ENCODE measurements at places on chromosomes 11 and 22. TPM values are rescaled to one million over a fixed set of nuclear protein-coding genes. Genes with fewer than 3 reads are reported as not detected.

DNA sequence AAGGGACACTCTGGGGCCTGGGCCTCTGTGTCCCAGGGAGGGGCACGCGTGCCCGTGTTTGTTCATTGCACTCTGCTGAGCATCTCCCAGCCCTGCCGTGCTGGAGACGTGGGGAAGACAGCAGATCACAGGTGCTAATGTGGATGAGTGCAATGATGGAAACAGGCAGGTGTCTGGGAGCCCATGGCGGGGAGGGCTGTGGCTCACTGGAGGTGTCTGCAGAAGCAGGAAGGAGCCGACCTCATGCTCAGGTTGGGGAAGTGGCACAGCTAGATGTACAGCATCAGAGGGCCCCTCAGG is 7.9 kb downstream of the TMEM258 start:
- no peak for DNase-seq

GRCh38 chr11:11839718-11840117 is 2.1 kb upstream of the USP47 start:
- no peak for DNase-seq

GRCh38 chr22:50294319-50294656 is 13.2 kb downstream of the PLXNB2 start:
- DNase-seq = no peak

GRCh38 chr22:41504397-41504796 is 35.5 kb downstream of the ACO2 start:
- peak; percentile 55 for DNase-seq

- no peak for DNase-seq
Observed at GRCh38 chr11:73401217-73401923, 25.2 kb downstream of the RELT start.

GRCh38 chr11:63764340-63764678 is 4.3 kb downstream of the ZFTA start:
- no peak for DNase-seq

DNA sequence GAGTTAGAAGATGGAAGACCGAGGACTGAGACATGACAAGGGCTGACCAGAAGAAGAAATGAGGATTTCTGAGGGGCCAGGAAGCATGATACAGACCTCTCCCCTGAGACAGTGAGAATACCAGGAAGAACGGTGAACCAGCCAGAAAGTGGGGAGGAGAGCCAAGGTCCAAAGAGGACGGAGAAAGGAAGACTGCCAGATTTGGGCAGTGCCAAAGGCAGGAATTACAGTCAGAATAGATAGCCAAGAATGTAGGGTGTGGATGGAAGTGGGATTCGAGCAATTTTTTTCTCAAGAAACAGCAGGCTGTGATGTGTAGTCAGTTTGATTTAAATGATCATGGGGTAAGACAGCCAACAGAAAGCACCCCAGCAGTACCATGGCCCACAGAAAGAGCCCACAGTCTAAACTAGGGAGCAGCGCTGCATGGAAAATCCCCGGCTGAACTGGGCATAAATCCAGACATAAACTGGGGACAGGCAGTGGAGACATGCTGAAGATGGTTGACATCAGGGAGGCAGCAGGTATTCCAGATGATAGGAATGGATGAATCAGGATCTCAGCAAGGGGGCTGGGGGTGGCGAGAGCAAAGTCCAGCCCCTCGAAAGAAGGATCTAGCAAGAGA is 67.3 kb upstream of the BARX2 start:
- DNase-seq = no peak

DNA sequence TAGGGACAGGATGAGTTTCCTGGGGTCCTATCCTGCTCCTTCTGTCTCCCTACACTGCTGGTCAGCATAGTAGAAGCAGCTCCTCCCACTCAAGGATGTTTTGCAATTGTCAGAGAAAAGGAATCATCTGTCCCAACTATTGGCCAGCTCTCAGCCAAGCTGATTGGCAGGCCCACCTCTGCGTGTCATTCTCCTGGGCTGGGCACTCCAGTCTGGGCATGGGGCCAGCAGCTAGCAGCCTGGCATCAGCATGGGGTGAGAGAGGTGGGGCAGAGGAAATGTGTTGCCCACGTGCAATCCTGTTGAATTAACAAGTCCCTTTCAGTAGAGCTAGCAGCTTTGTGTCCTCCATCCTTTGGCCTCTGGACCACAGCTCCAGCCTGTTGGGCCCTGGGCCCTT is 14.1 kb downstream of the ANKK1 start:
- DNase-seq = no peak

The ALDH3B1 gene
- total RNA-seq = 5.7 TPM

The CD3E gene
- total RNA-seq = 0.48 TPM
